ENCODE measurements at places on chromosomes 2 and 18. TPM values are rescaled to one million over a fixed set of nuclear protein-coding genes. Genes with fewer than 3 reads are reported as not detected.

DNA sequence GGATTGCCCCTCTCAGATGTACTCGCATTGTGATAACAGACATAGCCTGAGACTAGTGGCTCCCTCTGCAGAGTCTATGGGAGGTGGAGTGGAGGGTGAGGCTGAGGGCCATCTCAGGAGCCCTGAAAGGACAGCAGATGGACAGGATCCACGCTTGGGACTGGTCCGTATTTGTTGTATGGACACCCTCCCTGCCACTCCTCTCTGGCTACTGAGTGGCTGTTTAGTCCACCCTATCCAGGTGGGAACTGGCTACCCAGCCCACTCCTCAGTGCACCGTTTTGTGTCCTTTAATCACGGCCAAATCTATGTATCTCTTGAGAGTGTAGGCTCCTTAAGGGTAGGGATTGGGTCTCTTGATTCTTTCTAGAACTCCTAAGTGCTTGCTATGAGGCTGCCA, 4.5 kb upstream of the GLI2 start:
- DNase-seq: no peak

DNA sequence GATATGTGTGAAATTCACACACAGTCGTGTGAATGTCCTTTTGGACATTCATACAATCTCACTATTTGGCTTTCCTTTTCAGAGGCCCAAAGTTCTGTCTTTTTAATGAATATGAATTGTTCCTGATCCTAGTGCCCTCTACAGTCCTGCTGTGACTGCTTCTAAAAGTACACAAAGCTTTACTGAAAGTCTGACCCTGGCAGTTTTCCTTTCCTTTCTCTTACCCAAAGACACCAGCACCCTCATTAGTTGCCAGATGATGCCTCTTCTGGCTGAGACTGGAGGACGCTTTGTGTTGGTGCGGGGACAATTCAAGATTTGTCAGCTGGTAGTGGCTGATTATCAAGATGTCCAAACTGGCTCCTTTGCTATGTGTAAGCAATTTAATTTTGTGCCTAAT, 81.8 kb upstream of the CDCA7 start:
- no peak for DNase-seq

ERBB4 gene
- 0.17 TPM for total RNA-seq

DNA sequence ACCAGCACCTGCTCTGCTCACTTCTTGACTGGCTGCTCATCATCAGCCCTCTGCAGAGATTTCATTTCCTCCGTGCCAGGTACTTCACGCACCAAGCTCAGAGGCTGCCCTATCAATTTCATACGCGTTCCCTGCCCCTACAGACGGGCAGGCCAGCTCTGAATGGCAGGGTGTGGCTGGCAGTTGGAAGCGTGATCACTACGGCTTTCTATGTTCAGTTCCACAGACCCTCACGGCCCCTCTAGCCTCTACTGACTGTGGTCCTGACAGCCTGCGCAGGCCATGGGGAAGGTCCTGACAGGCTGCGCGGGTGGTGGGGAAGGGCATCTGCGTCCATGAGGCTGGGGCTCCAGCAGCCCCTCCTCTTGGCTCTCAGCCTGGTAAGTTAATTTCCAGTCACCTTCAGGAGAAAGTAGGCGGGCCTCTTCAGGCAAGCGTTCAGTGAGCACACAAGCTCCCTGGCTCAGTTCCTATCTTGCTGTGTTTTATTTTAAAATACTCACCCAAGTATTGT, 154.8 kb downstream of the ZNF236 start:
- no peak for DNase-seq

PTH2R gene
- not detected for total RNA-seq

PKDCC gene
- total RNA-seq: 63.9 TPM

DNA sequence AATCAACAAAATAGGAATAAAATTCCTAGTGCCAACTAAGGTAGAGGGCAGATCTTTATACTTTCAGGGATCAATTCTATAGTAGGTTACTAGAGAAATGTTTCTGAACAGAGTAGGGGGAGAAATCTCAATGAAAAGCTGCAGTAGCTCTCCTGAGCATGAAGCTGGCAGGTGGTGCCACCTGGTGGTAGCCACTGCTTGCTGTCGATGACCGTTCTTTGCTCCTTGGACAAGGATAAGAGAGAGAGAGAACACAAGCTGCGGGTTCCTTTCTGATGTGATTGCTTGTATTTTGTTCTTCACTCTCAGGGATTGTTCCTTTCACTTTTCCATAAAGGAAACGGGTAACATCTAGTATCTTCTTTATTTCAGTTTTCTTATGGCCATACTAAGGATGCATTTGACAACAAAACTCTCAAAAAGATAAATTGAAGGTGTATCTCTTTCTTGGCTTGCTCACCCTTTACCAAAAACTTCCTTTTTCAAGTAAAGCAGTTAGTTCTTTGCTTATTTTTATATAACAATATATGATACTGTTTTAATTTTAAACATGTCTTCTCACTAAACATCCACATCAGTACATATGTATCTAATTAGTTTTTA, 18.6 kb upstream of the MRPL19 start:
- DNase-seq: peak; percentile 76

DNA sequence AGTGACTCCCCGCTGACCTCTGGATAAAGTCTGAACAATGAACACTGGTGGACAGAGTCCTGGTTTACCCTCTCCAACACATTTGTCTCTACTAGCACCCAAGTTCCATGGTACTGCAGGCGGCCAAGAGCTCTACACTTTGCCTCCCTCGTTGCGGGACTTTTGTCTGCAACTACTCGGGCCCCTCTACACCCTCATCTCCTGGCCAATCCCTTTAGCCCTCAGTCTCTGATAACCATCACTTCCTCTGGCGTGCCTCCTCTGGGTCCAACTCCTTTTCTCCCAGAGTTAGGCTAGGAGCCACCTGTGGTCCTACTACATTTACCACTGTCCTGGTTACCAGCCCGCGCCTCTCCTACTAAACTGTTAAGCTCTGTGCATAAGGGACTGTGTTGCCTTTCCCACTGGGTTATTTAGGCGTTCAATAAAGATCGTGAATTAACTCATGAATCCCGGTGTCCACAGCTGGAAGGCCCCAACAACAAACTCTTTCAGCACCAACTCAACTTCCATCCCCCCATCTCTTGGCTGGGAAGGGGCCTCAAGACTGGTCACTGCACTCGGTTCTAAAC, 757 bp downstream of the HDHD2 start:
- DNase-seq: peak; percentile 6

DNA sequence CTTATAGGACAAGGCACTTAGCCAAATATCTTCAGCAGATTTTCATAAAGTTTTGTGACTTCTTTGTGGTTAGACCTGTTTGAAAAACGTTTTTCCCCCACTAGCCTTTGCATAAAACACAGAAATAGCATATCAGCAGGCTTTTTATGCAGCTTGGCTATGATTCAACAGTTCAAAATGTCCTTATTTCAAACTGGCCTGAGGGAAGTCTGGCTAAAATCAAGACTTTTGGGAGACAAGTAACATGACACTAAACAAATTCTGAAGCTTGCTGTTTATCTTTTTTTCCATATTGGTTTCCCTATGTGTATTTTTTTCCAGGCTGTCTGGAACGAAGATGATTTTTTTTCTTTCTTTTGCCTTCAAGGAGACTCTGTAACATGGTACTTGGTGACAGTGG, 95.1 kb upstream of the L3MBTL4 start:
- DNase-seq: peak; percentile 37

CCL20 gene
- not detected for total RNA-seq

- no peak for DNase-seq
Observed at GRCh38 chr18:63457977-63458376, 18.8 kb upstream of the SERPINB5 start.

GRCh38 chr2:129092956-129093355, 774.3 kb upstream of the HS6ST1 start:
- DNase-seq: no peak

DNA sequence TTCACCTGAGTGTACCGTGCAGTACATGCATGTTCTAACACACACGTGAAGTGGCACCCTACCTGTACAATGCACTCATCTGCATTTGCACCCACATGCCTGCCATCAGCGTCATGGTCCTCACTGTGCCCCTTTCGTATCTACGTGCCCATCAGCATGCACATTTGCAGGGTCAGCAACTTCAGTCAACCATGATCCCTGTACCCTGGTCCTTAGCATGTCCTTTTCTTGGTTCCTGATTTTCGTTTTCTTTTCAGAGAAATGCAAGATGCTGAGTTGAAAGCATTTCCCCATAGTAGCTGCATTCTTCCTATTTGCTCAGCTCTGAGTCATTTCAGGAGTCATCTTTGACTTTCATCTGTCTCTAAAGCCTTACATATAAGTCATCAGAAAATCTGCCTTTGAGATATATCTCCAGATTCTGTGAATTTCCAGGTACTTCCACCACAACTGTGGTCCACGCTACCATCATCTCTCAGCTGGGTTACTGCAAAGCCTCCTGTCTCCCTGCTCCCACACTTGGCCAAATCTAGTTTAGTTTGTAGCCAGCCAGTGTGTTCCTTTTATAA, 14.7 kb upstream of the PUM2 start:
- peak; percentile 60 for DNase-seq

GRCh38 chr18:58013241-58014211, 30.5 kb upstream of the NEDD4L start:
- DNase-seq: no peak

IL36G gene
- not detected for total RNA-seq

- peak; percentile 28 for DNase-seq
Observed at GRCh38 chr2:212421556-212422334, 116.9 kb downstream of the ERBB4 start.

DNA sequence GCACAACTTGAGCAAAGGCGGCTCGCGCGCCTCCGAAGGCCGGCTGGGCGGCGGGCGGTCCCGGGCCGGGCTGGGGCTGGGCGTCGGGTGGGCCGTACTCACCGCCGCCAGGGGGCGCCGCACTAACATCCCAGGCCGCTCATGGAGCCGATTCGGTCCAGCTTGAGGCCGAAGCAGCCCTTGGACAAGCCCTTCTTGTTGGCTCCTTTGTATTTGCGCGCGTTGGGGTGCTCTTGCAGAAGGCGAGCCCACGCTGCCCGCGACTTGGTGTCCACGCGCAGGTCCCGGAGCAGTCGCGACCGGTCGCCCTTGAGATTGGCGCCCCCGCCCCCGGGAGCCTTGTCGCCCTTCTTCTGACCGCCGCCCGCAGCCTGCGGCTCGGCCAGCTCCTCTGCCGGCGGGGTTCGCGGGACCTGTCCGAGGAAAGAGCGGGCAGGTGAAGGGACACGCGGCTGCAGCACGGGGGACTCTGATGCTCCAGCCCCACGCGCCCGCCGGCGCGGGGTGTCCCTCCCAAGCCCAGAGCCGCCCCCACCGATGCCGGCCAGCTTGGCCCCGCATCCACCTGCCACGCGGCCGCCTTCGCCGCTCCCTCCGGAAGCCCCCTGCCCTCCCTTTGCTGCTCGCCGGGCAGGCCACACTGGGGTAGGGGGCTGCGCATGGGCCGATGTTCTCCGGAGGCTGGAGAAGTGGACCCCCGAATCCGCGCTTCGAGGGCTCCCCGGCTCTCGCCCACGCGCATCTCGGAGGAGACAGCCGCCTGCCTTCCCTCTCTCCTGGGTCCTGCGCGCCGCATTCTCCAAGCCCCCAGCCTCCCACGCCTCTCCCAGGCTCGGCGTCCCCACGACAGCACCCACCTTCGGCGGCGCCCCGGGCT, 655 bp downstream of the NPPC start:
- DNase-seq: peak; percentile 87

DNA sequence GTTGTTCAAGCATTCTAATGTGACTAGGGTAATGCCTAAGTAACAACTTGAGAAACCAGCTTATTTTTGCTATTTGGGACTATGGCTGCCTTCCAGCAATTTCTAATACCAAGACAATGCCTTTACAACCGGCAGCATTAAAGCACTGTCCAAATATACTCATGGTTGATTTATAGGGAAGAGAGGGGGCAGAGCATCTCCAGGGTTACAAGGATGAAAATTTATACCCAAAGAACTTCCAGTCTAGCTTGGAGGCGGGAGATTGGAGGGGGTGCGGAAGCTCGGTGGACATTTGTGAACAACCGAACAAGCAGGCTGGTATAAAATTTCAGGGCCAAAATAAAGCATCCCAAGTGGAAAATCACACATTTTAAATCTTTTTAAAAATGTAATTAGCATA, 294.9 kb upstream of the STON1 start:
- no peak for DNase-seq

DNA sequence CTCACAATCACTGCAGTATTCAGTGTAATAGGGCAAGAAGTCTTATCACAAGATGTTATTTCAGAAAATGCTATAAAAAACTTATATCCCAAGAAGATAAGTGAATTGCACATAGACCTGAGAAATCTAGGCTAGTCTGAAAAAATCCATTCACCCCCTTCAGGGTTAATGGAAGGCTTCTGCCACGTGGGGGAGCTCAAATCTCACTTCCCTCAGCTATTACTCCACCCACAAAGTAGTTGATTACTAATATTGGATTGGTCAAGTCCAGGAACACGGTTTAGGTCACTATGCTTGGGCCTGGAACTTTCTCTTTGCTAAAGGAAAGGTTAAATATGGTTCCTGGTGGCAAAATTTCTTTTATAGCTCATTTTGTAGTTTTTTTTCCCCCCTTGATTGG, 51.2 kb upstream of the ADAM23 start:
- peak; percentile 41 for DNase-seq

DNAH7 gene
- total RNA-seq: 0.99 TPM

DNA sequence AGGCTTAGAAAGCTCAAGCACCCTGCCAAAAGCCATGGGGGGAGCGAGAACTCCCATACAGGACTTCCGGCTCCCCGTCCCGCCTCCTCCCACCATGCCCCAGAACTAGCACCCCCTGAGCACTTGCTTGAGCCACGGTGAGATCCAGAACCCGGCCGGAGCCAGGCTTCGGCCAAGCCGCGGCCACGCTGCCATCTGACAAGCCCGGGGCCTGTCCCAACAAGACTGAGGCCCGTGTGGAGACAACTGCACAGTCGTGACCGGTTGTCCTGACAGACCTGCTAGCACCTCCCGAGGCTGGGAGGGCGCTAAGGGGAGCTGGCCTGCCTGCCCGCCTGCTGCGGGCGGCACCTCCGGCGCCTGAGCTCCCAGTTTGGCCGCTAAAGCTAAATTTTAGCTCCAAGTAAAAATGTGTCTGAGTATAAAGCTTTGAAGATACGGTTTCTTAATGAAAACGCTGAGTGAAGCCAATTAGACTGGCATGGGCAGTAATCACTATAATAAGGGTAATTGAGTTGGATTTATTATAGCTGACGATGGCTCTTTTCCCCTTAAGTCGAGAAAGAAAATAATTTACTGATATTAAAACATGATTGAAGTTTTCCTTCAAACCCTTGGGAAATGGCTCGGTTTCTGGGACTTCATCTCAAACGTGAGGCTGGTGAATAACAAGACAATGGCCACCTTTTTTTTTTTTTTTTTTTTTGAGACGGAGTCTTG, 78.3 kb upstream of the ODC1 start:
- no peak for DNase-seq

TTR gene
- total RNA-seq: not detected

All from fibroblast of lung (primary cell).